ENCODE measurements at places on chromosomes 4 and X.

GRCh38 chrX:73916931-73917667 lies 354.1 kb downstream of the CHIC1 start:
- ATAC-seq = no peak

DNA sequence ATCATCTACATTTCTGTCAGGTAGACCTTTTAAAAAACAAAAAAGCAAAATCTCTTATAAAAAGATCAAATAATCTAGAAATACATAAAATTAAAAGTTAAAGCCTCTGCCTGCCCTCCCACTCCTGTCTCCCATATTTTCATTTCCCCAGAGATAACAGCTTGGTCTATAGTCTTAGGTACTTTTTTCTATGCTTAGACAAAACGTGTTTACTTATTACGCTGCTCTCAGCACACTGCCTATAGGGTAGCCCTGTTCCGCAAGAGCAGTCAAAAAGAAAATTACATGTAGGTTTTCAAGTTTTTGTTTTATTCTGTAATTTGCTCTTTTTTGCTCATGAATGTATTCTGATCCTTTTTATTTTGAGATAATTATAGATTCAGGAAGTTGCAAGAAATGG lies 73.3 kb downstream of the TAF1 start:
- no peak for ATAC-seq

GRCh38 chr4:138835832-138836533 lies 179.6 kb upstream of the NOCT start:
- no peak for ATAC-seq

DNA sequence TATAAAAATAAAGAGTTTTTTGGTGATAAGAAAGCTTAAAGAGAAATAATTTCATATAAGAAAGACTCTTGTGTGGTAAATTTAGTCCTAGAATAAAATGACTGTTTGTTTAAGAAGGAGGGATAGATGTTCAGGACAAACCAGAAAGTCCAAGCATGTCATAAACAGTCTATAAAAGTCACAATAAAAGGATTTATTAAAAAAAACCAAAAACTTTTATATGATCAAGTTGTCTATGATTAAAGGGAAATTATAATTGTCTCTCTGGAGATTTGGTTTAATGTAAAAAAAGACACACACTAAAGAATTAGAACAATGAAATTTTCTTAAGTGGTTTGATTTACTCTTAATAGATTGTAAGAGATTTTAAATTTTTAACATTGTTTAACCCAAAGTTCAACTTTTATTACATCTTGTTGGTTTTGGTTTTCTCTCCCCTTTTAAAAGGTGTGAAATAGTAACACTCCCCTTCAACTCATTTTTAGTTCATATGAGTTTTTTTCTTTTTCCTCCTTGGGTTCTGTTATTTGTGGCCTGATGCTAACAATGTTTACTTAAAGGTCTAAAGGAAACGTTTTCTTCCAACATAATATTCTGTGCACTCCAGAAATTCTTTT lies 89.7 kb downstream of the PDHA2 start:
- ATAC-seq = no peak

DNA sequence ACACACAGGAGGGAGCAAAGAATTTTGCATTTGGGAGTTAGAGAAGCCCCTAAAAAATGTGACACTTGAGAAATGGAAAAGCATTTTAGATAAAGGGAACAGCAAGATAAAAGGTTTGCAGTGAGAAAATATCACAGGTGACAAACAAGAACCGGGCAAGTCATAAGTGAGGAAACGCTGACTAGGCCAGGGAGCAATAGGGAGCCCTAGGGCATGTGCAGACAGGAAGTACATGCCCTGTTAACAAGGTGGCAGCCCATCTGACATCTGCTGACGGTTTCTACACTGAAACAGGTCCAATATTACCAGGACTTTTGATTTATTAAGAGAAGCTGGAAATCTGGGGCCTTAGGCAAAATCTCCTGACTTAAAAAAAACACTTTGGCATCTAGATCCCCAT lies 4.0 kb upstream of the IL13RA1 start:
- peak; percentile 46 for ATAC-seq
